ENCODE measurements at places on chromosomes 2 and 18.

GRCh38 chr2:58432491-58433170 is 191.5 kb upstream of the FANCL start:
- no peak for DNase-seq

GRCh38 chr2:96195410-96196066 is 13.1 kb downstream of the STARD7 start:
- no peak for DNase-seq

- no peak for DNase-seq
Observed at GRCh38 chr2:163182764-163183354, 344.3 kb upstream of the KCNH7 start.

DNA sequence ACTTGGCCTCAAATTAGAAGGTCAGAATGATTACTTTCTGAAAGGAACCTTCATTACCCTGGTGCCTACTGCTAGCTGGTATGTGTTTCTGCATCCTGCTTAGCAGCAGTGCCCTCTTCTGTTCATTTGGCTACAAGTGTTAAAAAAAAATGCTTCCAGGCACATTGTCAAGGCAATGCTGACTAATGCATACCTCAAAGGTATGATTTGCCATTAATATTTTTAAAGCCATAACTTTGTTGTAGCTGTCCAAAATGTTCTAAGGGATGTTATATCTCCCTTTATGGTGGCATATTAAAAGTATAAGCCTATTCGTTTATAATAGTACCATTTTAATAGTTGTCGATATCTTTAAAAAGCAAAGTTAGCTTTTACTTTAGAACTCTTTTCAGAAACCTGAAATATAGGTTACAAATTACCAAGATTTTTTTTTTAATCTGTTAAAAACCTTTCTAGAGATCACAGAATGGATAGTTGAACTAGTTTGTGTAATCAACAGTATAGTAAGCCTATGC is 52.0 kb upstream of the FAM171B start:
- DNase-seq = no peak

DNA sequence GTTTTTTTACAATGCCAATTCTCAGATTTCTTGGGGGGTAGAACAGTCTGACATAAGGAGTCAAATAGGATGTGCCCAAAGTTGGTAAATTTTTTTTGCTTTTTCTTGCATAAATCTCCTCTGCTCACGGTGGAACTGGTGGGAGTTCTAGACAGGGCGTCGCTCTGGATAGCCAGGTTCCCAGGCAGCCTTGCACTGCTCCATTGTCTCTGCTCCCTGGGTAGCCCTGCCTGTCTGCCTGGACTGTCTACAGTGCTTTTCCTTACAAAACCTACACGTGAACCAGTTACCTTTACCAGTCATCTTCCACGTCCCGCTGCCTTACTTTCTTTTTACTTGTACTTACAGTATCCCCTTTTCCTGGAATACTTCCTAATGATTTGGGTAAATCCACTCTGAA is 117.1 kb downstream of the ZNF407 start:
- no peak for DNase-seq

GRCh38 chr2:33395655-33396249 is 80.7 kb upstream of the RASGRP3 start:
- peak; percentile 14 for DNase-seq

GRCh38 chr18:37572736-37573135 is 7.1 kb upstream of the CELF4 start:
- DNase-seq = no peak

DNA sequence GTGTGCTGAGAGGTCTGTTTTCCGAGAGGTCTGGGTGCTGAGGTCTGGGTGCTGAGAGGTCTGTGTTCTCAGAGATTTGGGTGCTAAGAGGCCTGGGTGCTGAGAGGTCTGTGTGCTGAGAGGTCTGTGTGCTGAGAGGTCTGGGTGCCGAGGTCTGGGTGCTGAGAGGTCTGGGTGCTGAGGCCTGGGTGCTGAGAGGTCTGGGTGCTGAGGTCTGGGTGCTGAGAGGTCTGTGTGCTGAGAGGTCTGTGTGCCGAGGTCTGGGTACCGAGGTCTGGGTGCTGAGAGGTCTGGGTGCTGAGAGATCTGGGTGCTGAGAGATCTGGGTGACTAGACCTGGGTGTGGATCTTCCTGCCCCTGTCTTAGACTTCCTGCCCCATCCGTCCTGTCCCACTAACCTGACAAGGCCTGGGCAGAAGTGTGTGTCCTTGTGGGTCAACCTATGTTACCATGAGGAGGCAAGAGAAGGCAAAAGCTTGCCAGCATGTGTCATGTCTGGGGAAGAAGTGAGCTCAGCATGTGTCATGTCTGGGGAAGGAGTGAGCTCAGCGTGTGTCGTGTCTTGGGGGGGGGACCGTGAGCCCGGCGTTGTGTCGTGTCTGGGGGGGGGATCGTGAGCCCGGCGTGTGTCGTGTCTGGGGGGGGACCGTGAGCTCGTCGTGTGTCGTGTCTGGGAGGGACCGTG is 69.3 kb downstream of the KCNG2 start:
- DNase-seq = no peak

- DNase-seq = no peak
Observed at GRCh38 chr18:3094338-3094684, 81.4 kb upstream of the LPIN2 start.
